ENCODE measurements at places on chromosomes 3 and 15.
A peak's percentile ranks its signal among the peaks of the same experiment; 100 is the strongest.

GRCh38 chr15:50500352-50500751 is 46.1 kb downstream of the USP50 start:
- DNase-seq, result no peak

GRCh38 chr15:67862750-67863441 is 23.1 kb upstream of the RNU6-1 start:
- no peak for DNase-seq

DNA sequence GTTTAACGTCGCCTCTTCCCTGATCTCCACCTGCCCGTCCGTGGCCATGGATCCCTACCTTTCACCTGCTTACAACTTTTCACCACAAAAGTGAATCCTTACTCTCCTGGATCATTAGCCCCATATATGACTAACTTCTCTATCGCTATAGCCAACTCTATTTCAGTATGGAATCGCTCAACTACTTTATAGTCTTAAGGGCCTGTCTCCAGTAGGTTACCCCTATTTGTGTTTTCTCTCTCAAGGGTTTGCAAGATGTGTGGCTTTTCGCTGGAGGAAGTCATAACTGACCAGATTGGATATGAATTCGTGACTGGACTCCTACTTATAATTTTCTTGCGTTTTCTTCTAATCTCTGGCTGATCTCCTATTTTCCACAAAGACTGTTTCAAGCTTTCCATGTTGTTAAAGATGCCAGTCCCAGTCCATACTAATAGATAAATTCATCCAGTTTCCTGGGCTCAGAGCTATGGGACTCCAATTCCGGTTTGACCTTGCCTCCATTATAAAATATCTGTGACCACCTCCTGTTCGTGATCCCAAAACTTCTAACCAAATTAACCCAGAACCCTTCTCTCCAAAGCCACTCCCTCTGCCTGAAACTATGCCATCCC is 1.3 kb upstream of the STAG1 start:
- DNase-seq, result no peak

GRCh38 chr3:178325330-178325729 is 210.9 kb upstream of the KCNMB2 start:
- peak; percentile 46 for DNase-seq
